Spinal cord (tissue), 10 donors: ENCODE measurements at places on chromosomes 11 and 22. TPM values are rescaled to one million over a fixed set of nuclear protein-coding genes. Genes with fewer than 3 reads are reported as not detected.

MS4A6A gene
- 36.4 TPM for total RNA-seq

APOA4 gene
- total RNA-seq: not detected

TCN1 gene
- total RNA-seq: 7.0 TPM

TBX10 gene
- not detected for total RNA-seq

YPEL4 gene
- 2.6 TPM for total RNA-seq

MFRP gene
- total RNA-seq: not detected

P2RX6 gene
- 3.3 TPM for total RNA-seq

SYCE3 gene
- total RNA-seq: 0.66 TPM

MRGPRX3 gene
- total RNA-seq: not detected

LRRN4CL gene
- total RNA-seq: 3.2 TPM

OR52N4 gene
- 0.20 TPM for total RNA-seq

EMID1 gene
- total RNA-seq: 10.8 TPM

B4GALNT4 gene
- total RNA-seq: 27.0 TPM

OR52A1 gene
- total RNA-seq: not detected

CNIH2 gene
- 23.9 TPM for total RNA-seq
